ENCODE measurements at places on chromosomes 7 and 10. TPM values are rescaled to one million over a fixed set of nuclear protein-coding genes. Genes with fewer than 3 reads are reported as not detected.

DNA sequence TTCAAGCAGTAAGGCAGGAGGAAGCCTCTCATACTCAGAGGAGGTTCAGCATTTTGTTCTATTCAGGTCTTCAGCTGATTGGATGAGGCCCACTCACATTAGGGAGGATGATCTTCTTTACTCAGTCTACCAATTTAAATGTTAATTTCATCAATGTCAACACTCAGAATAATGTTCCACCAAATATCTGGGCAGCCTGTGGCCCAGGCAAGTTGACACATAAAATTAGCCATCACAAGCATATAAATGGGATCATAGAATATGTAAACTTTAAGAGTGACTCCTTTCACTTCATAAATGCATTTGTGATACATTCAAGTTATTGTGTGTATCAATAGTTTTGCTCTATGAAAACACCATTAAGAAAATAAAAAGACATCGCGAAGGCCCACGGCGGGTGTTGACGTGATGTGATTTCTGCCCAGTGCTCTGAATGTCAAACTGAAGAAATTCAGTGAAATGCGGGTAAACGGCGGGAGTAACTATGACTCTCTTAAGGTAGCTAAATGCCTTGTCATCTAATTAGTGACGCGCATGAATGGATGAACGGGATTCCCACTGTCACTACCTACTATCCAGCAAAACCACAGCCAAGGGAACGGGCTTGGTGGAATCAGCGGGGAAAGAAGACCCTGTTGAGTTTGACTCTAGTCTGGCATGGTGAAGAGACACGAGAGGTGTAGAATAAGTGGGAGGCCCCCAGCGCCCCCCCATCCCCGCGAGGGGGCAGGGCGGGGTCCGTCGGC, 536.1 kb upstream of the AUTS2 start:
- no peaks in the 10 kb centered on the region for H3K36me3 ChIP-seq
- H3K4me1 ChIP-seq = no peaks in the 10 kb centered on the region

Gene ZNF365
- total RNA-seq = 0.21 TPM

Gene TMEM130
- total RNA-seq = 2.0 TPM

GRCh38 chr7:87318741-87319140, 26.7 kb upstream of the CROT start:
- no peaks in the 10 kb centered on the region for H3K4me1 ChIP-seq
- no peak overlapping the region for H3K4me3 ChIP-seq
- no peaks in the 10 kb centered on the region for H3K36me3 ChIP-seq

DNA sequence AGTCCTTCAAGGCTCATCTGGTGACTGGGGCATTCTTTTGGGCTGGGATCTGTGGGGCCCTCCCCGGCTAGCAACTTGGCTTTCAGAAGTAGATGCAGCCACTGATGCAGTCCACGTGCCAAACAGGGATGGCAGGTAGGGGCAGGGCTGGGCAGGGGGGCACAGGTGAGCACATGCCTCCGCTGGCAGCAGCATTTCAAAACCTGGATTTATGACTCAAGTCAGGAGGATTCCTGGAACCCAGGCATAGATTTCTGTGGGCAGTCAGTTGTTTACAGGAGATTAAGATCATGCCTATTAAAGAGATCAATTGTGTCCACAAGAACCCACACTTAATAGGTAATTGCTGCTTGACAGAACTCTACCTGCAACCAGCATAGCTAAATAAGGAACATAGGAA, 839 bp upstream of the HABP2 start:
- no peaks in the 10 kb centered on the region for H3K4me1 ChIP-seq
- no peak for DNase-seq
- no peak overlapping the region for H3K4me3 ChIP-seq
- no peak overlapping the region for H3K27ac ChIP-seq

- H3K4me3 ChIP-seq = no peak overlapping the region
- no peak overlapping the region for H3K27ac ChIP-seq
- no peaks in the 10 kb centered on the region for H3K36me3 ChIP-seq
- DNase-seq = no peak
- no peaks in the 10 kb centered on the region for H3K4me1 ChIP-seq
Observed at GRCh38 chr7:96400001-96400400, 78.1 kb upstream of the SLC25A13 start.

GRCh38 chr7:155571581-155572345, 25.4 kb upstream of the CNPY1 start:
- H3K27me3 ChIP-seq = peaks cover 5% of the 10 kb centered on the region
- H3K4me3 ChIP-seq = no peak overlapping the region
- H3K27ac ChIP-seq = no peak overlapping the region
- no peaks in the 10 kb centered on the region for H3K4me1 ChIP-seq
